ENCODE measurements at places on chromosomes 5 and 9.

DNA sequence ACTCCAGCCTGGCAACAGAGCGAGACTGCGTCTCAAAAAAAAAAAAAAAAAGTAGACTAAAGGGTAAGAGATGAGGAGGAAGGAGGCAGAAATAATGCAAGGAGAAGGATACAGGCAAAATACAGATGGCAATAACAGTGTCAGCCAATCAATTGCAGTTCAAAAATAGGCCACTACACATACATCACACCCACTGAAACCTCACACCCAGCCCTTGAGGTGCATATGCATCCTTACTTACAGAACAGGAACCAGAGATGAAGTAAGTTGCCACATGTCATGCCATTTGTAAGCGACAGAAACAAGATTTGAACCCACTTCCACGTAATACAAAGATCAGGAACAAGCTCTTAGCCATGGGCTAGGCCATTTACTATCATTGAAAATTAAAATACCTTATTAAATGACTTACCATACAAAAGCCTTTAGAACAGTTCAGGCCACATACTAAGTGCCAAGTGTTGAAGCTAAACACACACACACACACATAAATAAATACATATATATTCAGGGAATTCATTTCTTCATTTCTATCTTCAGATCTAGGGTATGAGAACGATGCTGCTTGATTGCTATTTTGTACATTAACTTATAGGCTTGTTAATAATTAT lies 98.4 kb downstream of the FNBP1 start:
- DNase-seq, result peak; percentile 64

- DNase-seq, result no peak
These were observed 75.8 kb downstream of the OXCT1 start for GRCh38 chr5:41794471-41794870.

DNA sequence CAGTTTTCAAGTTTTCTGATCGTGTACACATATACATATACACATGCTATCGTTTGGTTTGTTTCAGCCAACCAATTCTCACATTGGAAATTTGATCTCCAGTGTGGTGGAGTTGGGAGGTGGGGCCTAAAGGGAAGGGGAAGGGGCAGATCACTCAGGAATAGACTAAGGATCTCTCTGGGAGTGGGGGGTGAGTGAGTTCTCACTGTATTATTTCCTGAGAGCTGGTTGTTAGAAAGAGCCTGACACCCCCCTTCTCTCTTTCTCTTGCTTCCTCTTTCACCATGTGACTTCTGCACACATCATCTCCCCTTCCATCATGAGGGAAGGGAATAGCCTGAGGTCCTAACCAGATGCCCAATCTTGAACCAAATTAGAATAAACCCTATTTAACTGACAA lies 551.7 kb downstream of the MAT2B start:
- no peak for DNase-seq

DNA sequence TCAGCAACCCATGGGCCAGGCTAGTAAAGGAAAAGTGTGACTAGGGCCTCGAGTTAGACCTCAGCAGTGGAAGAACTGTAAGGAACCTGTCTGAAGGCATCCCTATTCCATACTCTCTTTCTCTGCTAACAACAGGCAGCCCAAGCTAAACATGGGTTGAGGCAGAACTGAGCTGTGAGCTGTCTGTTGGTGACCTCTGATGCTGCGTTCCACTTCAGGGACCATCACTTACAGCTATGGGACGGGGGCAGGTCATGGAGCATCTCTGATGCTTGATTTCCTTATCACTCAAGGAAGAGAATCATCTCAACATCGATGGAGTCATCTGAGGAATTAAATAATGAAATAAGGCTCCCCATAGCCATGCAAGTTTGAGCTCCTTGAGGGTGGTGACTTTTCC lies 174.8 kb downstream of the ACTL7B start:
- DNase-seq, result no peak

DNA sequence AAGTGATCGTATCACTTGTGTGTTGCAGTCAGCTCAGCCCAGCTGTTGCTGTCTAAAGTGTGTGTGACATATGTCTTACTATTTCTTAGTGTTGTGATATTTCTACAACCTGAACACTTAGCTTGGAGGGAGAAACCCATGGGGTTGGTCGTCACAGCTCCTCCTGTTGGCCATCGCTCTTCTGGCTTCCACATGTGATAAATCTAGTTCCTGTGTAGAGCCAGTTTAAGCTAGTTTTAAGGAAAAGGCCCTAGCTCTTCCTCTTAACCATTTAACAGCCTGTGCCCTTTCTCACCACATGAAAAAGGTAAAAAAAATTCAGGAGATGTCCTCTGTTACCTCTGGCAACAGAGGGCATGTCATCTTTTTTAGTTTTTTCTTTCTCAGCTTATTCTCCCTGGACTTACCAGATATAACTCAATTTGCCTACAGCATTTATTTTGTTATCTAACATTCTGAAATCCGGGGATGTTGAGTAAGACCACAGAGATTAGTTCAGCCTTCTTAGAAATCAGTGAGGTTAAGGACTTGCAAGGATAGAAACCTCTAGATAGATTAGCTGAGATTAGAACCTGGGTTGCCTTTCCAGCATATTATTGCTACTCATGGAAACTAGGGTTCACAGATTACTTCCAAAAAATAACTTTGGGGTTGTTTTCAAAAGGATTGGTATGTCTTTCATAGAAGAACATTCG lies 100.4 kb downstream of the GAPVD1 start:
- no peak for DNase-seq

- DNase-seq, result no peak
These were observed 483.4 kb downstream of the SPATA31A7 start for GRCh38 chr9:61673247-61673646.

DNA sequence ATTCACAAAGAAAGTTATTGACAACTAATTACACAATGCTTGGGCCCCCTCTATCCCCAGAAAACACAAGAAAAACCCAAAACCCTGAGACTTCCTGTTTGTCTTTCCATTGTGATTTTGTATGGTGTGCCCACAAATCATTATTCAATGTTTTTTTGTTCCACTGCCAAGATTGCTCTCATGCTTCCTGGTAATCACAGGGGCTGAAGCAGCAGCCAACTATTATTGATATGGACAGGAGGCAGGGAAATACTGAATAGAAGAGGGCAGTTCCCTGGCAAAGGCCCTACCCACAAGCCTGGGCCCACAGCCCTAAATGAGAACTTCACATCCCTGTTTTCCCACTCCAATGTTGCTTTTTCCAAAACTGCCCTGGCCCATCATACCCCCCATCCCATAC lies 21.5 kb upstream of the RFK start:
- DNase-seq, result no peak

GRCh38 chr9:110583237-110583636 lies 3.7 kb upstream of the SVEP1 start:
- DNase-seq, result no peak

GRCh38 chr5:26649000-26649399 lies 389.4 kb downstream of the CDH9 start:
- DNase-seq, result no peak

DNA sequence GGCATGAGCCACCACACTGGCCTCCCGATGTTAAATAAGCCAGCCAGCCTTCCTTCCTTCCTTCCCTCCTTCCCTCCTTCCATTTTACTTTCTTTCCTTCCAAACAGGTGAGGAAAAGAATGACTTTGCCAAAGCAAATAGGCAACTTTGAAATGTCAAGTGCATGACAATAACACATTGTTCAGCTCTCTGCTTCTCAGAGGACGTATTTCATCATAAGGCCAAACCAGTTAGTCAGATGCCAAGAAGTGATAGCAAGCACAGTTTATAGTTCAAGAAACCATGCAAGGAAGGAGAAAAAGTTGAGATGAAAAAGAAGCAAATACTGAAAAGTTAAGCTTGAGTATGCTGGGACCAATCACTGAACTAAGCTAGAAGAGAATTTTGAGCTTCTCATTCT lies 29.5 kb downstream of the POU4F3 start:
- no peak for DNase-seq

DNA sequence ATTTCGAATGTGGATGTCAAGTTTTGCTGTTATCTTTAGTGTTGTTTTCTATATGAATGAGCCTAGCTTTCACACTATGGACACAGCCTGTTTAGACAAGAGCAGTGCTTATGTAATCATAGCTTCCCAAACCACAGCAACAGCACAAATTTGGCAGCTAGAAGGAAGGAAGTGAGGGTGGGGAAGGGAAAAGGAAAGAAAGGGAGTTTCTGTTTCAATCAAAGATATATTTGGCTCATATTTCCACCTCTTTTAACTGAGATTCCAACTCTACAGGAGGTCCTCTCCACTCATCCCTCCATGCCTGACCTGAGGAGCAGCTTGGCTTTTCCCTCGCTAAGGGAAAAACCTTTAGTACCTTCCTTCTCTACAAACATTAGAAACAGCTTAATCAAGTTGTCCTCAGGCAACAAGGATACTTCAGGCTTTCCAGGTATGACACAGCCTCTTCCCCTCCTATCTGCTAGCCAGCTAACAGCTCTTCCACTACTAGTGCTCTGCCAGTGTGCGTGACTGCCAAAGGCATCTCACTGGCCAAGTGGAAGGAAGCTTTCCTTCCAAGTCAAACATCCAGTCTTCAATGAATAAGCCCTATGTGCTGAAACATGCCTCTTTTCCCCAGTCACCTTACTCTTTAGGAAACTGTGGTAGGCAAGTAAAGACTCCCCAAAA lies 268.6 kb upstream of the PTGER4 start:
- DNase-seq, result no peak

DNA sequence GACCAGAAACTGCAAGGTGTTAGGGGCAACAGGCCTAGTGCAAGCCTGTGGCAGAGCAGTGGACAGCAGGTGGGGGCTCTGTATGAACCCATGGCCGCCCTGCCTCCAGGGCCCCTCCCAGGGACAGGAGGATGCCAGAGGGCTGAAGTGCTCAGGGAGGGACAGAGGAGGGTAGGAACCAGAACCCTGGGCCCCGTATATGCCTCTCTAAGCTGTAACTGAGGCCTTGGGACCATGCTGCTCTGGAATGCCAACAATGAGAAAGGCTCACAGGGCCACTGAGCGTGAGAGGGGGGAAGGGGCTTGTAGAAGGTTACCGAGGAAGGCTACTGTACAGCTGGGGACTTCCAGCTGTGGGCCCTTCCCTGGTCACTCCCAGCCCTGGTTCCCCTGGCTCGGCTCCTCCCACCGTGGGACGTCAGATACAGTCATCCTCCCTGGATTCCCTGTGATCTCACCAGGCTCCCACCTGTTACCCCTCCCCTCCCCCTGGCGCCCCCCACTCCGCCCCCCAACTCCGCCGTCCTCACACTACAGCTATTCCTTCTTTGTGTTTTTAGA lies 21.1 kb downstream of the AQP7 start:
- DNase-seq, result no peak

DNA sequence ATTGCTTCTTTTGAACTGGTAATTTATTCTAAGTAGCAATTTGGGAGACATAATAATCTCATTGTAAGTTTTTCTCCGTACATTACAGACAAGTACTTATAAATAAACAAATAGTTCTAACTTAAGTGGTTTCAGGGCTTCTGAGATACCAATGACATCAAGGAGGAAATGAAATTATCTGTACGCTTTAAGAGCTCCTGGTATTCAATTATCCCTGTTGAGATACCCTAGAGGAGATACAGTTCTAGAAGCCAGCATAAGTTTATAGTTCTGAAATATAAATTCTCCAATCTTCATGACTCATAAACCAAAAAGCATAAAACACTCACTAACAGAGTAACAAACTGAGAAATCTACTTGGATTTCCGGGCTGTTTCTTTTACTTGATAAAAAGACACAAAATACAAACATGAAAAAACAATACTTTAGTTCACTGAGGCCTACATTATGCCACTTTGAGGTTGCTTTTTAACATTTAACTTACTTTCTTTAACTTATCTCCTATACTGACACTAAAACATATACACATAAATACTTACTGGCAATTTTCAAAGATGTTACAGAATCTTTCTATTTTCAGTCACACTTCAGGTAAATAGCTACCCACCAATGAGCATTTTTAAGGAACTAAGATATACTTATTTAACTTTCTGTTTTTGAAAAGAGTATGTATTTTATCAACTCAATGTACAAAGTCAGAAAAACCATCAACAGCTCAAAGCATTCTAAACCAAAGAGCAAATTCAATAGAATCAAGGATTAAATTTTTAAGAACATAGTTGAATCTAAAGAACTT lies 7.5 kb downstream of the DCTN4 start:
- DNase-seq, result no peak

DNA sequence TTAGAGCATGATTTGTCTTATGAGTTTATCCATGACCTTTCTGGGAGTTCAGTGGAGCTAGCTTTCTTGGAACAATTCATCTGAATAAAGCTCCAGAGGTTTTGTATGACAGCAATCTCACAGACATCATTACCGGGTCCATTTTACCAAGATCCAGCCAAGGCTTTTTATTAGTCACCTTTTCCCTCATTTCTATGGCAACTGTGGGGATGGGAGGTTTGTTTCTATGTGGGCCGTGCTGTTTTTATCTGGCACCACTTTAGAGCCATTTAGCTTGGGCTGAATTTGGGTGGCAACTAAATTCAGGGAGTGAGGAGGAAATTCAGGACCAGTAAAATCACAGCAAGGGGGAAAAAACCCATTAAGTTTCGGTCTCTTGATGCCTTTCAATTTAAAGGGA lies 245.7 kb downstream of the NSG2 start:
- DNase-seq, result no peak

DNA sequence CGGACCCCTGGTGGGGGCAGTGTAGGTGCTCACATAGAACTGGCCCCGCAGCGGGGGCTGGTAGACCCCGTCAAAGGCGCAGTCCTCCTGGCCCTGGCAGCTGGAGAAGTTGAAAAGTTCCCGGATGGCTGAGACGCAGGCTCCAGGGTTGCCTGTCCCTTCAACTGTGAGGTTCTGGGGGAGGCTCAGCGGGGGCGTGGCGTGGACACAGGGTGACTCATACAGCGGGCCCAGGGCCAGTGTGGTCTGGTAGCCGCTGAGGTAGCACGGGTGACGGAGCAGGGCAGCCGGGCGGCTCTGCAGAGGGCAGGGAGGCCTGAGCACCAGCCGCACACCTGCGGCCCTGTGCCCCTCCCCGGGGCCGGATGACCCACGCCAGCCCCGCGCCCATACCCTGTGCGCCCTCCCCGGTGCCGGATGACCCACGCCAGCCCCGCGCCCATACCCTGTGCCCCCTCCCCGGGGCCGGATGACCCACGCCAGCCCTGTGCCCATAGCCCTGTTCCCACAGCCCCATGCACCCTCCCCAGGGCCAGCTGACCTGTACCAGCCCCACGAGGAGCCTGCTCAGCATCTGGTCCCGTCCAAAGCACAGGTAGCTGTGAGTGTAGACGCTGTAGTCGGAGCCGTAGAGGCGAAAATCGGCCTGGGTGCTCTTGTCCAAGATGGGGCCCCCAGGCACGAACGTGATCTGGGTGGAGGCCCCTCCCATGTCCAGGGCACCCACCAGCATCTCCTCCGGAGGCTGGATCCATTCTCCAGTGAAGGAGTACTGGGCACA lies 5.0 kb downstream of the ENTPD8 start:
- no peak for DNase-seq

GRCh38 chr9:76677481-76678055 lies 86.7 kb upstream of the PCA3 start:
- no peak for DNase-seq

DNA sequence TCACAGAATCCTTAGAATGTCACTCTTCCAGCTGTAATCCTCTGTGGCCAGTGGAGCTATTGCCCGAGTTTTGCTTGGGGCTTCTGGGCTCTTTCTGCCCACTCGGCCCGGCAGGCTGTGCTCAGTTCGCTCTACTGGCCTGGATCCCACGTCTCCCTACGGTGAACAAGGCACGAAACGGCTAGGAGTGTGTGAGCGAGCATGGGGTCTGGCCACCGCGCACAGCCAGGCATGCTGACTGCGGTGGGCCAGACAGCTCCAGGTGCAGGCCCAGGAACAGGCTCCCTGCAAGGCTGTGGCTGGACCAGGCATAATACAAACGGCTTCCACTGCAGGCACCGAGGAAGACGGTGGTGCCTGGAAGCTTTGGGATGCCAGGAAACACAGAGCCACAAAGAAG lies 2035.5 kb upstream of the ACO1 start:
- DNase-seq, result no peak

- DNase-seq, result no peak
These were observed 80.9 kb upstream of the SNX2 start for GRCh38 chr5:122693963-122694362.
